ENCODE measurements at places on chromosomes 6 and 20. TPM values are rescaled to one million over a fixed set of nuclear protein-coding genes. Genes with fewer than 3 reads are reported as not detected.

Gene IP6K3
- total RNA-seq: not detected

Gene VGLL2
- not detected for total RNA-seq

Gene DDAH2
- total RNA-seq: 87.2 TPM

Gene UTRN
- 774 TPM for total RNA-seq

Gene ZNF343
- 7.4 TPM for total RNA-seq

Gene RAE1
- total RNA-seq: 30.1 TPM

Gene C4B
- 0.76 TPM for total RNA-seq

Gene PTGIS
- total RNA-seq: 5.9 TPM

Gene ZNF831
- not detected for total RNA-seq

Gene NMBR
- under 0.01 TPM for total RNA-seq

Gene PLG
- not detected for total RNA-seq

Gene EYS
- total RNA-seq: 3.2 TPM

Gene ZBTB46
- total RNA-seq: 14.4 TPM

Gene HM13
- total RNA-seq: 105 TPM

Gene HLA-DPA1
- 0.33 TPM for total RNA-seq

Gene COL20A1
- total RNA-seq: not detected

Gene SPATA25
- total RNA-seq: 0.57 TPM

Gene ROS1
- total RNA-seq: not detected

Gene C20orf96
- total RNA-seq: 4.8 TPM

Gene DOP1A
- 35.3 TPM for total RNA-seq

Gene PNLDC1
- total RNA-seq: not detected

Gene VPS16
- 37.6 TPM for total RNA-seq

Gene VAPB
- 17.4 TPM for total RNA-seq

Gene WFDC12
- total RNA-seq: not detected

Gene NHLRC1
- 2.0 TPM for total RNA-seq

Gene PXT1
- not detected for total RNA-seq

Gene DPPA5
- total RNA-seq: not detected

Gene LPIN3
- 0.65 TPM for total RNA-seq

Gene SLC22A2
- total RNA-seq: not detected

Gene GFOD1
- 42.9 TPM for total RNA-seq

Gene NKAIN2
- total RNA-seq: not detected

Gene MUCL3
- not detected for total RNA-seq

Gene FBXO5
- 10.1 TPM for total RNA-seq

Gene LY86
- not detected for total RNA-seq

Gene NRM
- total RNA-seq: 7.0 TPM

Gene GLYATL3
- not detected for total RNA-seq

Gene C6orf52
- not detected for total RNA-seq

Gene HSPA1L
- 0.98 TPM for total RNA-seq

Gene IL20RA
- 0.19 TPM for total RNA-seq

Gene MAS1L
- not detected for total RNA-seq

Gene SRSF12
- not detected for total RNA-seq

Gene PLN
- total RNA-seq: not detected

Gene ZNF341
- total RNA-seq: 2.9 TPM

Gene MKKS
- total RNA-seq: 3.9 TPM

Gene JPH2
- total RNA-seq: 0.38 TPM

Gene NT5E
- total RNA-seq: 159 TPM

Gene AIF1
- not detected for total RNA-seq

Gene MYB
- total RNA-seq: 0.10 TPM

Gene DNMT3B
- 3.7 TPM for total RNA-seq

Gene GRIK2
- total RNA-seq: not detected

Gene COL9A1
- total RNA-seq: not detected

Gene TBXT
- not detected for total RNA-seq

Gene TNXB
- total RNA-seq: 4.2 TPM

Gene RTEL1
- 13.7 TPM for total RNA-seq

Gene RSPH9
- 0.19 TPM for total RNA-seq

Gene PDE7B
- total RNA-seq: 28.1 TPM

Gene CPNE5
- 23.5 TPM for total RNA-seq

Gene TFAP2D
- not detected for total RNA-seq
